ENCODE measurements at places on chromosomes 13 and 19.
A peak's percentile ranks its signal among the peaks of the same experiment; 100 is the strongest.

- DNase-seq: no peak
These were observed 81.1 kb upstream of the SIAH3 start for GRCh38 chr13:45932676-45933075.

DNA sequence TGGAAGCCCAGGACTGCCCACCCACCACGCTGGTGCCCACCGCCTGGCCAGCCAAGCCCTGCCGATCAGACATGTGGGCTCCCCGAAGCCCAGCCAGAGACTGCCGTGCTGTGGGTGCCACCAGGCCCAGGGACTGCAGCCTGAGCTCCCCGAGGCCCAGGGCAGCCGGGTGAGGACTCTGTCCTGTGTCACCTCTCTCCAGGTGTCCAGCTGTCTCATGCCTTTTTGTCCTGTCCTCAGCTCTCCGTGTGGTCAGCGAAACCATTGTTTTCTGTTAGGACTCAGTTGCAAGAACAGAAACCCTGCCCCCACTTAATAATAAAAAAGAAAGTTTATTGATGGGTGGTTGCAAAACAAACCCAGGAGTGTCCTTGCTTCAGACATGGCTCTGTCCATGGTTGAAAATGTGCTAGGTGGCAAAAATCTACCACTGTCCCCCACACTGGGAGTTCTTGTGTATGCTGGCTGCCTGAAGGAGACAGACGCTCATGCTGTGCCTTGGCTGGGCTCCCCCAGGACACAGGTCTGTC, 9.9 kb downstream of the PLEKHF1 start:
- DNase-seq: no peak

DNA sequence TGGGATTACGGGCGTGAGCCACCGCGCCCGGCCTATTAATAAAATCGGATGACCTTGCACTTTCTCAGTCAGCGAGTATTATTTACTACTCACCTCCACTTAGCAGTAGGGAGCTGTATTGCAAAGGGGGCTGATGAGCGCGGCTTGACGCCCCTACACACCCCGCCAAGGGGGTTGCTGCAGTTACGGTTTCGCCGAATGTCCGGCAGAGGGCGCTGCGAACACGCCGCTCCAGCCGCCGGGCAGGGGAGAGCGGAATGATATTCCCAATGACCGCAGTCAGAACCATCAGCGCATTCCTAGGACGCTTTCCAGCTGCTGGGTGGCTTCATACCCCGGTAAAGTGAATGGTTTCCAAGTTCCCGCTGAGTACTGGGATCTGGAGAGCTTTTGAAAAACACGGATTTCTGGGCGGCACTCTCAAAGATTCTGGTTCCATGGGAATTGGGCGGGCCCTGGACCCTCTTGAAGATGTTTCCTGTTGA, 30.0 kb upstream of the TPT1 start:
- DNase-seq: peak; percentile 17

- no peak for DNase-seq
These were observed 95.4 kb downstream of the WDFY2 start for GRCh38 chr13:51679616-51680015.

GRCh38 chr19:29942404-29943261, 594 bp downstream of the URI1 start:
- DNase-seq: no peak

DNA sequence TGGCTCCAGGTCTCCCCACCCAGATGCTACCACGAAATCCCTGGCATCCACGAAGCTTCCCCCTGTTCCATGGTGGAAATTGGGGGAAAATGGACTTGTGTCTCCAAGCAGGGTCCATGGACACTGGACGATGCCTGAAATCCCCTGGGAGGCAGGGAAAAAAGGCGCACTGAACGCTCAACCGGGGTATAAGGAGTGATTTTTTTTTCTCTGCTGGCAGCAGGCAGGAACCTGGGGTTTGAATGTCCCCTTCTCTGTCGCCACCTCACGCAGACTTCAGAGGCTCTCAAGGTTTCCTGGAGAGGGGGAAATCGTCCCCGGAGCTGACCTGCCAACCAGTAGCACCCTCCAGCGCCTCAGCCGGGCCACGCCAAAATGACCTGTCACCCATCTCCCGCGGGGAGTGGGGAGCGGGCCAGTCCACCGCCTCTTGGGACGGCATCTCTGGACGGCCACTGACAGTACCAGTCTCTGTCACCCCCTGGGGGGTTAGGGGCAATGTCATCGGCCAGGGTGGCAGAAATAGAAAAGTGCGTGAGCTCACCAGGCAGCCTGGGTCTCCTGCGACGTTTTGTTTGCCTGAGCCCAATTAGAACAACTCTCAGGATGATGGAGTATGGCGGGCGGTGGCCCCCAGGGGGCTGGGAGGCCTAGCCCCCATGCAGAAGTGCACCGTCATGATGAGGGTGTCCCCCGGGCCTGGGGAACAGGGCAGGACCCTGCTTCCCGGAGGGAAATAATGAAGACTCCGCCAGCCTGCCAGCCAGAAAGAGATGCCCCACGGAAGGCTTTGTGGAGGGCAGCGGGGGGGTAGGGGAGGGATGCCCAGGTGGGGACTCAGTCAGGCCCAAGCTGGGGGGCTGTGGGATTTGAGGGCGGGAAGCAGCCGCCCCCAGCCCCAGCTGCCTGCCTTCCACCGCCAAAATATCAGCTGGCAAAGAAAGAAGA, 2.6 kb downstream of the PTPRS start:
- no peak for DNase-seq

- DNase-seq: no peak
These were observed at the start of gene C19orf12 for GRCh38 chr19:29714953-29715700. C19orf12 (minus strand) TSS chr19:29715261; CDS start chr19:29708413, 6,848 bp downstream.

DNA sequence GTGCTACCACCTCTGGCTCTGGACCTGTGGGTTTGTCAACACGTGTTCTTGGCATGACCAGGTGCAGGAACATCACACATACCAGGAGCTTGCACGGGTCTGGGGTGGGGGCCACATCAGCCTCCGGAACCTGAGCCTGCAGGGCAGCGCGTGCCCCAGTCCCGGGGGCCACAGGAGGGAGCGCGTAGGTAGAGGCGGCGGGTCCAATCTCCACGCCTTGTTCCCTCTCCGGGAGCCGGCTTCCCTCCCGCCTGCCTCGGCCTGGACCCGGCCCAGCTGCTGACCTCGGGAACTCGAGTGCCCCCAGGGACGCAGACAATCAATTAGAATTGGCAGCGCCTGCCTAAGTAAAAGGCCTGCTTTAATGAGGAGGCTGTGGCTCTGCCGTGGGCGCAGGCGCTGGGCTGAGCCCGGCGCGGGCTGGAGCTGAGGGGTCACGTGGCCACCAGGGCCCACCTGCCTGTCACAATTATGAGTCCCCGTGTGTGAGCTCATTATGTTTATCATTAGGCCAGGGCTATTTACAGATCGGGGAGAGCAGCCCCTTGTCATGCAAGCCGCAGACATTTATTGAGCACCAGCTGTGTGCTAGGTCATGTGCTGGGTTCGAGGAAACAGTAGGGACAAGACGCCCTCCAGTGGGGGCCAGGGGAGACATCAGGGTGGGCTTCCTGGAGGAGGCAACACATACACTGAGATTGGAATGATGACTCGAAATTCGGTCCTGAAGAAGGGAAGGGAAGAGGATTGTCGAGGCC, 32.2 kb upstream of the TNFAIP8L1 start:
- no peak for DNase-seq

DNA sequence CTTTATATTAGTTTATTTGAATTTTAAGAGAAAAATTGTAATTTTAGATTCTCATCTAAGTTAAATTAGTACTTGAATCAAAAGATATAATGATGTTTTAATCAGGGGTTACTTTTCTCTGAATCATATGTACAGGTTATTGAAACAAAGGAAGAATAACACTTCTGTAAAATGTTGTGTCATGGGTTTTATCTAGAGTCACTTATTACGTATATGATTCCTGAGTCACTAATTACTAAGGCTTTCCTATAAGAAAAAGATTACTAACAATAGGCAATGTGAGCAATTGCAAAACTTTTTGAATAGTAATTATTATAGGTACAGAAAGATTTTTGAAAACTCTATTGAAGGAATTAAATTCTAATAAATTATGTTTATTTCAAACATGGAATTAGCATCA, 99.2 kb upstream of the KLF5 start:
- no peak for DNase-seq

GRCh38 chr19:45866400-45867176, 2.5 kb downstream of the FOXA3 start:
- no peak for DNase-seq

GRCh38 chr19:52748336-52748950, 13.6 kb upstream of the ZNF611 start:
- DNase-seq: no peak

DNA sequence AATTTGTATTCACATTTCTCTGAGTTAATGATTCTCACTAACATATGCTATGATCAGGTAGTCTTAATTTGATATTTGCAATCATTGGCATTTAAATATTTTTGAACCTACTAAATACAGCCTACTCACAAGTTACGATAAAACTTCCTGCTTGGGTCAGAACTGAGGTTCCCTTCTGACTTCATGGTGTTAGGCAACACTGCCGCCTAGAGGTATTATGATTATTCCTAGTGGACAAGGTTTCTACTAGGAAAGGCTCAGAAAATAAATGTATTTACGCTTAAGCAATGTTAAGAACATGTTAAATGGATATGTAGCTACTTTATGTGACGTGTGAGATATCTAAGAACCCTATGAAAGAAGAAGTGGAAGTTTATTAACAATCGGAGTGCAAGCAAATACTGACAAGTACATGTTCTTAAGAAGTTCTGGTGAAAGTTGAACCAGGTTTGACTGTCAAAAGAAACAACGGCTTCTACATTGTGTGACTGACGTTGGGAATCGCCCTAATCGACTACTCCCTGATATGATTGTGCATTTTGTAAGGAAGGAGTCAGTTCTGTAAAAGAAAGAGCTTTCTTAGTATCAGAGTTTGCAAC, 1395.8 kb downstream of the SLITRK5 start:
- DNase-seq: no peak

- DNase-seq: no peak
These were observed 16.2 kb downstream of the COMP start for GRCh38 chr19:18774782-18775444.

- no peak for DNase-seq
These were observed 98.1 kb upstream of the SLITRK1 start for GRCh38 chr13:83980331-83980730.

GRCh38 chr19:2180881-2181632, 17.3 kb downstream of the DOT1L start:
- DNase-seq: no peak

- DNase-seq: no peak
These were observed 13.8 kb downstream of the SPACA6 start for GRCh38 chr19:51706885-51707284.

DNA sequence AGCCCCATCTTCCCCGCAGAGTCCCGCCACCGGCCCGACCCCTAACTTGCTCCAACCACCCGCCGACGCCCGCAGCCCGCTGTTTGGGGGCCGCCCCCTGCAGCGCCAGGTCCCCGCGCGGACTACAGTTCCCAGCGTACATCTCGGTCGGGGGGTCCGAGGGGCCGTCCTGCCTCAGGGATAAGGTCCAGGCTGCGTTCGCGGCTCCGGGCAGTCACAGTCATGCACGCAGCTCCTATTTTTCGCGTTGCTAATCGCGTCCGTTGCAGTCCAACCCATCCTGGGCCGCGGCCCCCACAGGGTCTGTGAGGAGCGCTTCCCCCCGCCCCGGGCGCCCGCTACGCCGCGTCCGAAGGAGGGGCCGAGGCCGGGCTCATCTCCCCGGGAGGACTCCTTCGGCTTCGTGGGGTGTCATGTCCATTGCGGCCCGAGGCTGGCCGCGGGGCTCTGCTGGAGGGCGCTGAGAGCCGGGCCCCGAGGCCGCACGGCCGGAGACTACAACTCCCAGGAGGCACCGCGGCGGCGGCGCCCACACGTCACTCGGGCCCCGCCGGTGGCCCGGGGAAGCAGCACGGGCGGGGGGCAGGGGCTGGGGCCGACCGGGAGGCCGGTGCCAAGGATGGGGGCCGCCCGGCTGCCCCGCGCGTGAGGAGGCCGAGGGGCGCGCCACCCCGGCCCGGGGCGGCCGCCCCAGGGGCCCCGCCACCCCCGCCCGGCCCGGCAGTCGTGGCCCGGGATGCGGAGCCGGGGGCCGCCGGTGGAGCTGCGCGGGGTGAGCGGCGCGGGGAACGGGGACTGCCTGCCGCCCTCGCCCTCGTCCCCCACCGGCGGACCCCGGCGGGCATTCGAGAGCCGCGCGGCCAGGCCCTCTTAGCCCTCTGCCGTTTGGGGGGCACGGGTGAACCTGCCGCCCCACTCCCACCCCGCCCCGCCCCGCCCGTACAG, at the start of gene MAP3K10:
Gene MAP3K10, plus strand, starts transcription at position 536 of the 945 bp plus-strand sequence. CDS start 606 bp downstream, outside the sequence.
- DNase-seq: peak; percentile 54

DNA sequence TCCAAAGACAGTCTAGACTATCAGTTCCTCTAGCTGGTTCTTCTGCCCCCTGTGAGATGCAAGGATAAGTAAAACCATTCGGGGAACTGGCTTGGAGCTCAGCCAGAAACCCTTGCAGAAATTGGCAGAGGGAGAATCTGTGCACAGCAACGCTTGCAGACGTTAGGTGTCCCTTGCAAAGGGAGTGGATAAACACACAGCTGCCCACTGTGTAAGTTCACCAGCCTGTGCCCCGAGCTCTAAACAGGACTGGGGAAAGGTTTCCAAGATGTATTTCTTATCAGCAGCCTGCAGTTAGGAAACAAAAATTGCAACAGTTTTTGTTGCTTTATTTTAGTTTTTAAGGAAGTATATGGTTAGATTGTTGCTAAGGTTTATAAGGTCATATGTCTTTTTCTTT, 19.0 kb upstream of the ADGRE1 start:
- DNase-seq: no peak

DNA sequence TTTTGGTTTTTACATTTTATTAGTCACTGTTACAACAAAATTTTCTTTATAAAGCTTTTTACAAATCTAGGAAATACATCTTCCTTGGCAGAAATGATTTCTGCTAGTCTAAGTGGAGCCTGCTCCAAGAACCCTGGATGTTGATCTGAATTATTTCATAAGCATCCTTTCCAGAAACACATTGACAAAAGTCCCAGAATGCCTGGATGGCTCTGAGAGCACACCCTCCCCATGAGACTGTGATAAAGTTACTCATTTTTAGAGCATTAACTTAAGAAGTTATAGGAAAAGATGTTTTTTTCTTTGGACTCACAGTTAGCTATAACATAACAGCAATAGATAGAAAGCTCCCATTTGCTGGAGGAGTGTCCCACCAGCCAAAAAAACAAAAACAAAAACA, 559.6 kb upstream of the SPRY2 start:
- no peak for DNase-seq

DNA sequence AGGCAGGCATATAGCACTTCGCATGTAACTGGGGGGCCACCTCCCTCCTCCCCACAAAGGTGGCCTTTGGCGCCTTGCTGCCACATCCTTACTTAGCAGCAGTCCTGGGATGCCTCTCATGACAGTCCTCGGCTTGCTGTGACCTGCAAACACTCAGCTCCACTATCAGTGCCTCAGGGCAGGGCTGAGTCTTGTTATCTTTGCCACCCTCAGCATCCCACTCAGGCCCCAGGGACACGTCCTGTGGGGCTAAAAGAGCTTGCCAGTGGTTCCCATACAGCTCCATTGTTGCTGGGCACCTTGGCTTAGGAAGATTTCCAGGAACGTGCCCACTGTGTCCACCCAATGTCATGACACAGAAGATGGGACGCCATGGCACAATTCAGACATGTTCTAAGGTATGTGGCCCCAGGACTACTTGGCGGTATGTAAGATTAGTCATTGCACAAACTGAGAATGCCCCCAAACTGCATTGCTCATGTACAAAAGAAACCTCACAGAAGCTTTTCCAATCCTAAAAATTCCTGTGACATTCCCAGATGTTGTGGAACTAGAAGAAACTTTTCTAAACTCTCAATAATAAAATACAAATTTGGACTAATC, 16.3 kb downstream of the DOCK9 start:
- no peak for DNase-seq

Measured in HS-27A (cell line).